ENCODE measurements at places on chromosomes 12 and 14.

DNA sequence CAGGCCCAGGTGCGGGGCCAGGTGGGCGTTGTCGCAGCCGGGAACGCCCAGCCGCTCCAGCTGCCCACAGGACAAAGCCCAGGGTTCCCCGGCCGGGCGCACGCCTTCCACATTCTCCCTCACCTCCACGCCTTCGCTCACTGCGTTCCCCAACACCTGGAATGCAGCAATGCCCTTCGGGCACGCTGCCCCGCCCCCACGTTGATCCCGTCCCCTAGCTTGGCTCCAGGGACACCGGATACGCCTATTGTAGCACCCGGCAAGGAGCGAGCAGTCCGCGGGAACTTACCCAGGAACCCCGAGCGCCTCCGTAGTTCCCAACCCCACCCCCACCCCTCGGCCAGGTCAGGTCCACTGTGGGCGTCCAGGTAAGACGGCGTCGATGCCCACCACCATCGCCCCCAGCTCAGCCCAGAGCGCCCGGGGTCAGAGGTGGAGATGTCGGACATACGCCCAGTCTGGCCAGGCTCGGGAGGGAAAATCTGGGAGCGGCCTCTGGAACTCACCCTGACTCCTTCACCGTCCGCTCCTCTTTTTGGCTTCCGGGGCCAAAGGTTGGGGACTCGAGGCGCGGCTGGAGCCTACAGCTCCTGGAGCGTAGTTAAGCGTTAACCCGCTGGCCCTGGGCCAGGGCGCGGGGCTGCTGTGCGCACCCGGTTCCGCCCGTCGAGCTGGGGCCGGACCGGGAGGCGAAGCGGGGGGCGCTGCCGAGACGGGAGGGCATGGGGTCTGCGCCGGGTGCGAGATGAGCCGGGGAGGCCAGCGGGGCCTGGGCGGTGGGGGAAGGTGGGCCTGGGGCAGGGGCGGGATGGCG, 594 bp upstream of the CEP170B start:
- peak; percentile 79 for DNase-seq

GRCh38 chr14:65168840-65169239, 66.5 kb upstream of the MAX start:
- DNase-seq = no peak

DNA sequence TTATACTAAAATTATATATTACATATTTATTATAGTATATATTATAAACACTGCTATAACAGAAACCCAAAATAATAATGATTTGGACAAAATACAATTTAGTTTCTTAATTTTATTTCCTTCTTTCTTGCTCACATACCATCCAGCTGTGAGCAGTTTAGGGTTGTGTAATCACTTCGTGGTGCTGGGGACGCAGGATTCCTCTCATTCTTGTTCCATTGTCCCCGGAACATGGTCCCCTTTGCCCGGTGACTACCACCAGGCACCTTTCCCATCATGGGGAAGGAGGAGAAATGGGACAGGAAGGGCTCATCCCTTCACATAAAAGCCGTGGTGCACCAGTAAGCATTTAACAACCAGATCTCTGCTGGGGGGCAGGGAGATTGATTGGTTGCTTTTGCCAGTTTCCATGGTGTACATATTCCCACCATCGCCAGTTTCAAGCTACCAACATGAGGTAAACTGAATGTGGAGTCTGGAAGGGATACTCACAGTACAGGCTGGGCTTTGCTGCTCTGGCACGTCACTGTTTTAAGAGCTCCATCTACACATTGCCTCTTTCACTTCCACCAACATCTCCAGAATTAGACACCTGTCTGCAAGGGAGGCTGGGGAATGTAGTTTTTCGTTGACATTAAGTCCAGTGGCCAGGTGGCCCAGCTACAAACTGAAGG, 191.5 kb downstream of the TMEM132C start:
- no peak for DNase-seq

GRCh38 chr12:53636641-53637040, 10.5 kb upstream of the ATF7 start:
- DNase-seq = no peak

- DNase-seq = no peak
Observed at GRCh38 chr12:102865821-102866615, 51.0 kb downstream of the PAH start.

DNA sequence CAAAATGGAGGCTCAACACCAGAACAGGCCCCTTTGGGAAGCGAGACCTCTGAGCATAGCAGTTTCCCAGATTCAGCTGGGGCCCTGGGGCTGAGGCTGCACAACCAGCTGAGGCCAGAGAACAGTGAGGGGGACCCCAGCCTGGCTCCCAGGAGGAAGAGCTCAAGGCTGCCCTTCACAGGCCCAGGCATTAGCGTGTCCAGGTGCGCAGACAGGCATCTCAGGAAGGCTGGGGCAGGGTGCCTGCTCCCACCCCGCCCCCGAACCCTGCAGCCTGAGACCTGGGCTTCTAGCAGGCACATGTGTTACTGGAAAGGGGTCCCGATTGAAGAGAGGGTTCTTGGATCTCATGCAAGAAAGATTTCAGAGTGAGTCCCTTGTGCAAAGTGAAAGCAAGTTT, 27.2 kb downstream of the CALM1 start:
- no peak for DNase-seq

- no peak for DNase-seq
Observed at GRCh38 chr12:92044435-92044834, 101.2 kb downstream of the BTG1 start.

DNA sequence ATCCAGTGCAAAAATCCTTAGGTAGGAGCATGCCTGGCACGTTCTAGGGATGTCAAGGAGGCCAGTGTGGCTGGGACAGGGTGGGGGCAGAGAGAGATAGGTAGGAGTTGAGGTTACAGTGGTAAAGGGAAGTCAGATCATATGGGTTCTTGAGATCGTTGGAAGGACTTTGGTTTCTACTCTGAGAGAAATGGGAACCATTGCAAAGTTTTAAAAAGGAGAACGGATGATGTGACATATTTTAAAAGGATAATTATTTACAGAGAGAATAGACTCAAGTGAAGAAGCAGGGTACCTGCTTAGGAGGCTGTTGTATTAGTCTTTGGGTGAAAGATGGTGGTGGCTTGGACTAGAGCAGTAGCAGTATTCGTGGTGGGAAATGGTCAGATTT, 47.6 kb upstream of the ATP2B1 start:
- no peak for DNase-seq

- DNase-seq = peak; percentile 37
Observed at GRCh38 chr12:64390275-64390851, at the start of gene C12orf56. TSS of gene C12orf56 (minus strand) at chr12:64390758. CDS start at chr12:64390565, 193 bp downstream.

GRCh38 chr12:22100958-22101748, 55.1 kb downstream of the CMAS start:
- no peak for DNase-seq

GRCh38 chr12:15530361-15530760, 208.1 kb downstream of the PTPRO start:
- DNase-seq = no peak

GRCh38 chr12:53940443-53941014, 1.9 kb downstream of the HOXC13 start:
- no peak for DNase-seq

- no peak for DNase-seq
Observed at GRCh38 chr14:104442631-104443390, 136.8 kb upstream of the C14orf180 start.

GRCh38 chr12:112418608-112419296, at the start of gene PTPN11:
TSS of gene PTPN11 (plus strand) at chr12:112418947. CDS start at chr12:112419112, 165 bp downstream.
- peak; percentile 63 for DNase-seq

DNA sequence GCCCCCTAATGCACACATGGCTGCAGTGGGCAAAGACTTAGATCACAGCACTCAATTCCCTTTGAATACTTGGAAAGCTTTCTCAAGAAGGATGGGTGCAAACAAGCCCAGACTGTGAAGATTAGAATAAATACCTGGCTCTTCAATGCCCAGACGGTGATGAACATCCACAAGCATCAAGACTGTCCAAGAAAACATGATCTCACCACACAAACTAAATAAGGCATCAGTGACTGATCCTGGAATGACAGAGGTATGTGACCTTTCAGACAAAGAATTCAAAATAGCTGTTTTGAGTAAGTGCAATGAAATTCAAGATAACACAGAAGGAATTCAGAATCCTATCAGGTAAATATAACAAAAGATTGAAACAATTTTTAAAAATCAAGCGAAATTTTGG, 43.8 kb upstream of the ZDHHC17 start:
- DNase-seq = no peak

DNA sequence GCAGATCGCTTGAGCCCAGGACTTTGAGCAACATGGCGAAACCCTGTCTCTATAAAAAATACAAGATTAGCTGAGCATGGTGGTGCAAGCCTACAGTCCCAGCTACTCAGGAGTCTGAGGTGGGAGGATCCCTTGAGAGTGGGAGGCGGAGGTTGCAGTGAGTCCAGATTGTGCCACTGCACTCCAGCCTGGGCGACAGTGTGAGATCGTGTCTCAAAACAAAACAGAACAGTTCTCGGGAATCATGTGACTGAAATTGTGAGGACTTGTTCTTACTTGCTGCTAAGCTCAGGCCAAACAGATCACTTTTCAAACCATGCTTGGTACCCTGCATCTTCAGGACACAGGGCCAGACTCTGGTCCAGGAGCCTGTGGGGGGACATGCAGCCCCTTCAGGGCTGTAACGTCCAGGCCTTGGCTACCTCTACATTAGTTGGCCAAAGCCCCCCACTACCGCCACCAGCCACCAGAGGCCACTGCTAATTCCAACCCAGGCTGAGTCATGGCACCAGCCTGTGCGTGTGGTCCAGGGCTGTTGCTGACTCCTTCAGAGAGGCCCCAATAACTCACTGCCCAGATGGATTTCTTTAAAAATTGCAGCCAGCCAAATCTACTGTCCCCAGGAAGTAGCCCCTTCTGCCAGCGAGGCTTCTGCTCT, 33.4 kb upstream of the SYNDIG1L start:
- peak; percentile 40 for DNase-seq

GRCh38 chr14:105894125-105894977, 368.0 kb downstream of the TMEM121 start:
- no peak for DNase-seq

DNA sequence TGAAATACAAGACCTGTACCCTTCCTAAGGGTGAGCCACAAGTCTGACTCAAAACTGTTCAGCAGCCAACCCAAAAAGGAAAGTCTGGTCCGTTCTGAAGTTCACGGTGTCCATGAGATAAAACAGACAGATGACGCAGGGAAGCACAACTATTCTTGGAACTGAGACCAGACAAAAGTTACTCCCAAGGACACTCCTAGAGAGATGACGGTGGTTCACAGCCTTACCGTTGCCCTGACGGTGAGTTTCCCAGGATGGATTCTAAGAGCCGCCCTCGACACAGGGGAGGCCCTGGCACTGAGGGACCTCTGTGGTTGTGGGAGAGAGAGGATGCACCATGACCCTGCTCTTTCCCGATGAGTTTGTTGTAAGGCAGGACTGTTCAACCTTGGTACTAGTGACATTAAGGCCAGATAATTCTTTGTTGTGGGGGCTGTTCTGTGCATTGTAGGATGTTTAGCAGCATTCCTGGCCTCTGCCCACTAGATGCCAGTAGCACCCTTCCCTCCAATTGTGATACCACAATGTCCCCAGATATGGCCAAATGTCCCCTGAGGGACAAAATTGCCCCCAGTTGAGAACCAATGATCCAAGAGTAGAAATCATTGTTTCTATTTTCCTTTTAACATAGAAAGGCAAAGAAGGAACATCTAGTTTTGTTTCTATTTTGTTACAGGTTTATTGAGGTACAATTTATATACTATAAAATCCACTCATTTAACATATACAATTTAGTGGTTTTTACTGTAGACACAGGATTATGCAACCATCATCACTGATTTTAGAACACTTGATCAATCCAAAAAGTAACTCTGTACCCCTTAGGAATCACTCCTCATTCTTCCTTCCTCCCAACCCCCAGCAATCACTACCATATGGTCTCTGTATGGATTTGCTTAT, 23.0 kb downstream of the OR10P1 start:
- DNase-seq = no peak

DNA sequence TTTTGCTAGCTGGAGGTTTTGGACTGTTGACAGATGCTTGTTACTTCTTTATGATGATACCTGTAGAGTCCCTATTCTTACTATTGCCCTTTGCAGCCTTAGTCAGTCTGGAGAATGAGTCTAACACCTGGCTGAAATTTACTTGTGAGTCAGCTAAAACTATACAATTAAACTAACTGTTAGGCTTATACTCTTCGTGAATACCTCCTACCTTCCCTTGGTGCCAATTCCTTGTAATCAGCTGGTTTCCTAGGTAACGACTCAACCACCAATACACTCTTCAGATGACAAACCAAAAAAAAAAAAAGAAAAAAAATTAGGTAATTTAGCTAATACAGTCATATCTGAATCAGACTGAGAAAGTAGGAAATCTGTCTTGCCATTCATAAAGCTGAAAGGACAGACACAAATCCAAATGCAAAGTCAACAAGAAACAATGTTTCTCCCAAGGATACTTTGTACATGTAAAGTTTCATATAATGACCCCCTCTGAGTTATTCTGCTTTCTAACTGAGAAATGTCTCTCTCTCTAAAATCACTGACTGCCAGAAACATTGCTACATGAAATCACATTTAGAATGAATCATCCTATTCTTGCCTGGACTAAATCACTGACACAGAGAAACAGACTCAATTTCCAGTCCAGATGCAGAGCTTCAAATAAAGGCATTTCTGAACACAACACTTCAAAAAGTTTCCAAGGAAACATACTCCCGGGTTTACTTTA, 56.5 kb upstream of the CDKL1 start:
- DNase-seq = no peak

- peak; percentile 66 for DNase-seq
Observed at GRCh38 chr12:48788524-48788853, 400 bp downstream of the ADCY6 start.

DNA sequence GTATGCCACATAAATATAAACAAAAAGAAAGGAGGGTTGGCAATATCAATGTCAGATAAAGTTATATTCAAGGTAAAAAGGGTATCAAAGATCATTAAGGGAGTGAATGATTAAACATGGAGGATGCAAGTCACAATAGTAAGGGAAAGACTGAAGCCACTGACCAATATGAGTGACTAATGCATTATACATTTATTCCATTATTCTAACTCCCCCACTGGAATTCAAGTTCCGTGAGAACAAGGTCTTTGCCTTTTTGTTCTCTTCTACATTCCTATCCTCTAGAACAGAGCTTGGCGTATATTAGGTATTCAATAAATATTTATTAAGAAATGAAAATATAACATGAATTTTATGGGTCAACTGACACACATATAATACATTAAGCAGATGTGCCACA, 30.7 kb downstream of the MAP4K5 start:
- DNase-seq = no peak

DNA sequence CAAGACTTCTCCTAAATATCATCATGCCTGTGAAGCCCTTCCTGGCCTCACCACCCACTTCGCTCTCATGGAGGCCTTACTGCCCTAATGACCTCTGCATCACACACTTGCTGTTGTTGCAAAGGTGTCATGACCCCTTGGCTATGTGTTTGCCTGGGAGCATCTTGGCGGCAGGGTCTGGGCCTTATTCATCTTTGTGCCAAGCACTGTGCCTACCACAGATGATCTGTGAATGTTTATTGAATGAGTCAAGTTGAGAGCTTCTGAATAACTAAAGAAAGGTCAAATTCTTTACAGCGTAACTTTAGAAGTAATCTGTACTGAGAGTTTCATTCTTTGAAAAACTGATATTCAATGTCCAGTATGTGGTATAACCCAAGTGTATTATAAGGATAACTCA, 113.3 kb downstream of the TTC8 start:
- no peak for DNase-seq

GRCh38 chr12:79775355-79776027, 84.7 kb upstream of the PAWR start:
- no peak for DNase-seq
